Lower lobe of right lung (tissue), 2 donors: ENCODE measurements at places on chromosomes 3 and 15. TPM values are rescaled to one million over a fixed set of nuclear protein-coding genes. Genes with fewer than 3 reads are reported as not detected.
A peak's percentile ranks its signal among the peaks of the same experiment; 100 is the strongest.

GRCh38 chr3:101414121-101414520 is 93.7 kb upstream of the IMPG2 start:
- DNase-seq = no peak

DNA sequence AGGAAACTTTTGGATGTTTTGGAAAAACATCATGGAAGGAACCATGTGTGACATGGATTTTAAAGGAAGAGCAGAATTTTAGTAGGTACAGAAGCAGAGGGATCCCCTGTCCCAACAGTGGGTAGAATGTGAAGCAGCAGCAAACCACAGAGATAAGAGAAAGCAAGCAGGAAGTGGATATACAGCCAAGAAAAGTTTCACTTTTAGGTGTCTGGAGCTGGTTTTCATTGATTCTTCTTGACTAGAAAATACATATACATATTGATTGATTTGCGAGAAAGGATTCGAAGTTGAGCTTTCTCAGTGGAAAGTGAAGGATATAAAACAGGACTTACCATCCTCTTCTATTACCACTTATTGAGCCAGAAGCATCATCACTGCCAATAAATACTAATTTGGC is 133.5 kb downstream of the KCNMB2 start:
- no peak for DNase-seq

DNA sequence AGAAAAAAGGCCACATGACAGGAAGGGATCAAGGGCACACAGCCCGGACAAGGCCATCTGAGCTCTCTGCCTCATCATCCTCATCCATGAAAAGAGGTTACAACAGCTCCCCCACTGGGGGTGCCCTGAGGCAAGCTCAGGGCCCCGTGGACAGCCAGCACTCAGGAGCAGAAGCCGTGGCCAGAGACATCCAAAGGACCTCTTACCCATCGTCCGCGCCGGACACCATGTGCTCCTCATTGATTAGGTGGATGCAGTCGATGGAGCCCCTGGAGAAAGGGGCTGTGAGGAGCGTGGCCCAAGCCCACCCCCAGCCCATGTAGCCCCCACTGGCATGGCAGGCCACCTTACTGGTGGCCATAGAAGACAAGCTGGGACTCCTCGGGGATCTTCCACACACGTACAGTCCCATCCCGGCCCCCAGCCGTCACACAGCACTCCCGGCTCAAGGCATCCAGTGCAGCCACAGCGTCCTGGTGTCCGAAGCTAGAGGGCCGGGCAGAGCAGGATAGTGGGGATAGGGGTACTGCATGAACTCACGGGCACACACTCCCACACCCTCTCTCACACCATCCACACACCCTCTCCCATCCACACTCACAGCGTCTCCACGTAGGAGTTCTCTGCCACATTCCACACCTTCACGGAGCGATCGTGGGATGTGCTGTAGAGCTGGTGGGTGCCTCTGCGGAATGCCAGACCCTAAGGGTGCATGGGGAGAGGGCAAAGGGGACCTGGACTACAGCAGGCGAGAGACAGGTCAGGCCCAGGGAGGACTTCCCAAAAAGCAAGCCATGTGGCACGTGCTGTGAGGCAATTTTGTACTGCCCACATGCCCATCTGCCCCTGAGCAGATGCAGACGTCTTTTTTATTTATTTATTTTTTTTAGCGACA is 6.5 kb downstream of the RRP9 start:
- no peak for DNase-seq

GRCh38 chr3:140585828-140586227 is 92.0 kb upstream of the TRIM42 start:
- DNase-seq = no peak

- DNase-seq = no peak
Measured at GRCh38 chr15:66711862-66712261, 9.8 kb downstream of the SMAD6 start.

DNA sequence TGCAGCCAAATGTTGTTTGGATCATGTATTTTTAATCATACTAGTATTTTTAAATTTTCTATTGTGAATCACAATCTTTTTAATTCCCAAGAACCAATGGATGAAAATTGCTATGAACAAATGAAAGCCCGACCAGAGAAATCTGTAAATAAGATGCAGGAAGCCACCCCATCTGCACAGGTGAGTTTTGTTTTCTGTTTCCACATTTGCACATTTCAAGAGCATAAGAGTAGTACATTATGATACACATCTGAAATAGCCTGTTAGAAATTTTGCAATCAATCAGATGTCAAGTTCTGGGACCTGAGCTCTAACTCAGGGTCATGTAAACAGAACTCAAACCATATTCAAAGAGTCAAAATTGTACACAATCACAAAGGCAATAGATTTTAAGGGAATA is 26.5 kb downstream of the TRAT1 start:
- no peak for DNase-seq

GRCh38 chr3:53749448-53749847 is 96.8 kb downstream of the CHDH start:
- DNase-seq = no peak

DNA sequence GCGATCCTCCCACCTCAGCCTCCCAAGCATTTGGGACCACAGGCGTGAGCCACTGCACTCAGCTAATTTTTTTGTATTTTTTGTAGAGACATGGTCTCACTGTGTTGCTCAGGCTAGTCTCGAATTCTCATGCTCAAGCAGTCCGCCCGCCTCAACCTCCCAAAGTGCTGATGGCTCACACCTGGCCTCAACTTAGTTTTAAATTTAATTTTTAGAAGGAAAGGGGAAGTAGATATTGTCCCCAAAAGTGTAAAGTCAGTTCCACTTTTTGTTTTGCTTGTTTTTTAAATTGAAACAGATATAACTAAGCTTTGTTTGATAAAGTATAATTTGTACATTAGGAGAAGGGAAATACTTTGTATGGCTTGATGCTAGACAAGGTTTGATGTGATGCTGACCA is 31.3 kb upstream of the NFKBIZ start:
- no peak for DNase-seq

DNA sequence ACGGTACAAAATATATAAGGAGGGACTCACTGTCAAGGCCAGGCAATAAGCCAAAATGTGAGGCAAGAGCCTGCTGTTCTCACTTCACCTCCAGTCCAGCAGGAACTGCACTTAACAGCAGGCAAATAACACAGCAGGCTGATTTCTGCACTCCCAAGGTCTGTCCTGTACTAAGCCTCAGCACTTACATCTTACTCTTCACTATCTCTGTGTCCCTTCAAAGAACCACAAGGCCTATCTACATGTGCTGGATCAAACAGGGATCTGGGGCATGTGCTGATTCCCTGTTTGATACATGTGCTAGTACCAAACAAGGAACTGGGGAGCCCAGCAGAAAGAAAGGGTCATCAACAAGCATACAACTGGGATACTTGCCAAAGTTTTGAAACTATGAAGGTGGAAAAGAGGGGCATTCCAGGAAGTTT is 22.2 kb downstream of the UACA start:
- no peak for DNase-seq

GRCh38 chr3:99781761-99782160 is 35.9 kb upstream of the CMSS1 start:
- no peak for DNase-seq

DNA sequence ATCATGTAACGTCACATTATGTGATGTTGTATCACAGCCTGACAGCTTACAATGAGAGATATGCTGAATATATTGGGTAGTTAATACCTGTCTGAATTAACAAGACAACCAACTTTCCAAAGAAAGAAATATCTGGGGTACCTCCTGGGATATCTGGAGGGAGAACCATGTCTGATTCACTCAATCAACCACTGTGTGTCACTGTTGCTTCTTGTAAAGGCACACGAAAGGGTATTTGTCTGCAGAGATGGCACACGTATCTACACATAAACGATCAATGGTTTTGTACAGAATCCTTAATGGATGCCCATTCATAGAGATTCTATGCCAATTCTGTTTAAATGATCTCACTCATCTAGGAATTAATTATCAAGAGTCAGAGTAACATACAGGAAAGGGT is 252.1 kb upstream of the TMCO5A start:
- no peak for DNase-seq

- DNase-seq = no peak
Measured at GRCh38 chr3:29279806-29280205, 1.1 kb upstream of the RBMS3 start.

- no peak for DNase-seq
Measured at GRCh38 chr15:36886191-36886590, 214.2 kb downstream of the MEIS2 start.

DNA sequence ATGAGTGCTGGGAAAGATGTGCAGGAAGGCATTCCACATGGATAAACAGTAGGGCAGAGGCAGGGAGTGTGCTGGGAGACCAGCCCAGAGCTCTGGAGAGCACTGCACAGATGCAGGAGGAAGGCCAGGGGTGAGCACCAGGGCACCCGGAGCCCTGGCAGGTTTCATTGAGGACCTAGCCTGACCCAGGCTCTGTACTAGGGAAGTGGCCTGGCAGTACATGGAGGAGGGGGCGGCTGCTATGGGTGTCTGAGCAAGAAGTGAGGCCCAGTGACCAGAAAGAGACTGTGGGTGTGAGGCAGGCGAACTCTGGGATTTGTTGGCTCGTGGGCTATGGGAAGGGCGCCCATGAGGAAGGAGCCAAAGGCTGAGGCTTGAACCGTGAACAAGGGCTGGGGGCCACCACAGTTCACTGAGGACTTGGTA is 139.1 kb downstream of the DNAJB8 start:
- DNase-seq = peak; percentile 30

DNA sequence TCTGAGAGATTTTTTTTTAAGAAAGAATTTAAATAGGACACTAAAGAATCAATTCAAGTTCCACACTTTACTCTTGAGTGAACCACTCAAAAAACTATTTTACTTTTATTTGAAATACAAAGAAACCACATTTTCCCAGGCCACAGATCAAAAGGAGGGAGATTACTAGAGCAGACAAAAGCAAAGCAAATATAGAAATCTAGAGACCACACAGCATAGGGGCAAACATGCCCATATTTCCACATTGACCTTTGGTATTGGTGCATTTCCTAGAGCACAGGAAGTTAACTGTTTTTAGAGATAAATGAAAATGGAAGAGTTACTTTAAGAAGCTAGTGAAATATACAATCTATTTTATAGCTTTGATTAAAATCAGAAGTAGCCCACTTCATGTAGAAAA is 27.5 kb upstream of the ZCWPW2 start:
- no peak for DNase-seq

GRCh38 chr3:64399205-64399800 is 174.0 kb upstream of the PRICKLE2 start:
- DNase-seq = no peak

- no peak for DNase-seq
Measured at GRCh38 chr3:125054062-125054448, 1.7 kb downstream of the HEG1 start.

DNA sequence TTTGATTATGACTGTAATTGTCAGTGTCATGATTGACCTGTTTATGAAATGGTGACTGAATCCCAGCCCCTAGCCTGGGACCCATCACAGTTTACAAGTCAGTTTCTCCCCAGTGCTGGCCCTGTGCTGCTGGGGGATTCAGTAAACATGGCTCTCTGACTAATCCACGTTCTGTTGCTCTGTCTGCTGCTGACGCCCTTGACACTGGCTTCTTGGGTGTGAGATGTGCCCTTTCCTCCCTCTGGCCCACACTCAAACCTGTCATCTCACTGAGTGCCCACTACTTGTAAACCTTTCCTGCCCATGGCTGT is 84.2 kb downstream of the COL6A5 start:
- DNase-seq = no peak

DNA sequence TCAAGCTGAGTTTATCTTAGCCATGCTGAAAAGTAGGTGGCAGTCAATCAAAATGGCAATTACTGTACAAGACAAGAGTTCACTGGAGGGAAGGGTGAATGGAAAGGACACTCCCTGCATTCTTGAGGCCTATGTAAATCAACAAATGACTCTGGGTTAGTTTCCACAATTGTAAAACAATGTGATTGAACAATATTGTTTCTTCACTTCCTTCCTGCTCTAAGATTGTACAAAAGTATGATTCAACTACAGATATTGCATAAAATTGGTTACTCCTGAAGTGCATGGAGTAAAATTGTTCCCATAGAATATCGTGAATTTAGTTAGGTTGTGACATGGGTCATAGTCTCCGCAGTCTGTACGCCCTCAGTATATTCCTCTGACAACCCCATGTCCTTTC is 277.6 kb downstream of the LPP start:
- no peak for DNase-seq

- DNase-seq = no peak
Measured at GRCh38 chr3:55013145-55013925, 85.5 kb upstream of the LRTM1 start.

DNA sequence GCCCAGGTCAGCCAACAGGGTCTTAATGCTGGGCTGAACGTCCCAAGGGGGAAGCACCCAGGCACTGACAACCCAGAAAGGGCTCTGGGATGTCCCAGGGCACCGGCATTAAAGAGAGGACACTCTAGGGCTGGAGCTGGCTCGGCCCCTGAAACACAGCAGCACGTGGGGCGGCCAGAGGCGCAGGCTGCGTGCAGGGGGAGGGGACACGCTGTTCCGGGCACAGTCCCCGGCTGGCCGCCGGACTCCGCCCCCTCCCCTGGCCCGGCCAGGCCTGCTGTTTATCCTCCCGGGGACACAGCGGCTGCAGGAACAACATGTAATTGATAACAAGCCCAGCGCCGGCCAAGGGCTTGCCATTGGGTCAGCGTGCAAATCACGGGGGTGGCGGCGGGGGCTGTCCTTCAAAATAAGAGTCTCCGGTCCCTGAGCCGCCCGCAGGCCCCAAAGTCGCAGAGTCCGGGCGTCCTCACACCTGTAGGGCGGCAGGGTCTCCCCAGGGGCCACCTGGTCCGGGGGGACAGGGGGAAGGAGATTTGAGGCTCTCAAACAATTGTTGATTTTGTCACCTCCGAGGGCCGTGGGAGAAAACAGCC is 1.3 kb downstream of the KLF15 start:
- peak; percentile 96 for DNase-seq

DNA sequence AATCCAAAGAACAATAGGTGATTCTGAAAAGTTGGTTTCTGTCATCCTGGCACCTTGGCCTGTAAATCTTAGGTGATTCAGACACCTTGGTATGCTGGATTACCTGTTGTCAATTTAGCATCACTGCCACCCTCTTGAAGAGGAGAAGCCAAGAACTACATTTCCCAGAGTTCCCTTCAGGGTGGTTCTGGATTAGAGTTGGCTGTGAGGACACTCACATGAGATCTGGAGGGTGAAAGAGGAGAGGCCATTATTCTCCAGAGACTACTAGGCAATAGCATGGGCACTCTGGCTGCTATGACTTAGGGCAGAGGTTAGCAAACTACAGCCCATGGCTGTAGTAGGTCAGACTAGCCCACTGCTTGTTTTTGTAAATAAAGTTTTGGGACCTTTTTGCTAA is 41.7 kb upstream of the CORO2B start:
- DNase-seq = no peak

ZBTB20 gene
- total RNA-seq = 66.4 TPM

NEDD4 gene
- total RNA-seq = 16.5 TPM

CFAP20DC gene
- total RNA-seq = 0.71 TPM

ADAMTS7 gene
- total RNA-seq = 5.3 TPM

PRRT3 gene
- total RNA-seq = 2.1 TPM

SHF gene
- total RNA-seq = 6.4 TPM

OR5K2 gene
- not detected for total RNA-seq

ADGRG7 gene
- total RNA-seq = not detected

SLC12A6 gene
- 59.7 TPM for total RNA-seq

REC114 gene
- not detected for total RNA-seq

OXTR gene
- 0.50 TPM for total RNA-seq

MUC20 gene
- total RNA-seq = 14.3 TPM

CLDN11 gene
- total RNA-seq = 22.4 TPM

GOLGA8T gene
- not detected for total RNA-seq
